ENCODE measurements at places on chromosomes 1 and 21.

- no peak for DNase-seq
Measured at GRCh38 chr1:207990876-207991582, 80.1 kb upstream of the CD34 start.

GRCh38 chr1:22543679-22544078 lies 19.6 kb upstream of the EPHA8 start:
- no peak for DNase-seq

DNA sequence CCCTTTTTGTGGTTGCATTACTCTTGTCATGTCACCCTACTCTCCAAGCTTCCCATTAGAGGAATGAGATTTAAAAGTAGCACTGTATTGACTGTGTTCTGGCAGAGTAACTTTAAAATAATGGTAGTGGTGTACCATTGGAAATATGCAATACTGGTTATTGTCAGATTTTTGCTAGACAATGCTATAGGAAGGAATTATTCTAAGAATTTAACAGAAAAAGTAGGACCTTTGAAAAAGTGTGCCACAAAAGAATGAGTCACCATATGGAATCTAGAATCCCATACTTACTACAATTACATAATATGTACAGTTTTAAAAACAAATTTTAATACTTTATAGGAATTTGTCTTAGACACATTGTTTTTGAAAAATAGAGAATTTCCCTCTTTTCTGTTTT lies 13.8 kb downstream of the MIER1 start:
- DNase-seq = no peak

GRCh38 chr1:27402349-27402754 lies 9.9 kb downstream of the GPR3 start:
- no peak for DNase-seq

DNA sequence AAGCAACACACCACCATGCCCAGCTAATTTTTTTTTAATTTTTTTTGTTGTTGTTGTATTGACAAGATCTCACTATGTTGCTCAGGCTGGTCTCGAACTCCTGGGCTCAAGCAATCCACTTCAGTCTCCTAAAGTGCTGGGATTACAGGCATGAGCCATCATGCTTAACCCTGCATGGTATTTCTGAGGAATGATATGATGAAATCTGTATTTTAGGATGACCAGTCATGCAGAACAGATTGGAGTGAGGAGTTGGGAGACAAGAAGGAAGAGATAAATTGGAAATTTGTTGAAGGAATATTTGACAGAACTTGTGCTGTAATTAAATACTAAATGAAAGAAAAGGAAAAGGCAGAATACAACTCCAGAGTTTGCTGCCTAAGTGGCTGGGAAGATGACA lies 4.7 kb upstream of the NDUFS5 start:
- DNase-seq = no peak

DNA sequence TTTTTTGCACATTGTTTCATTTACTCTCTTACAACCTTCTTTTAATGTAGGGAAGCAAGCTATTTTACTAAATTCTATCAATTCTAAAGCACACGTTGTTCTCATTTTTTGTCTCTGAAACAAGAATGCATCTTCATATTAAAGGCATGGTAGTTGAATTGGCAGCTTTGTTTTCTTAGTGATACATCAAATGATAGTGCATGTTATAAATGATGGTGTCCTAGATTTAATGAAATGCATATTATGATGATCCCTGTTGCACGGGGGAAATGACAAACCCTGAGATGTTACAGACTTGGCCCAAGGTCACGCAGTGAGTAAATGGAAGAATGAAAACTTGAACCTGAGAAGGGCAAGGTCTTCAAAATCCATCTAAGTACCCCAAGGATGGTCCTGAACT lies 213.1 kb downstream of the KAZN start:
- no peak for DNase-seq
